ENCODE measurements at places on chromosomes 11 and 22.
A peak's percentile ranks its signal among the peaks of the same experiment; 100 is the strongest.

GRCh38 chr11:13215149-13215548, 62.4 kb upstream of the BMAL1 start:
- DNase-seq, result no peak

GRCh38 chr11:36777311-36777710, 179.3 kb upstream of the RAG2 start:
- no peak for DNase-seq

DNA sequence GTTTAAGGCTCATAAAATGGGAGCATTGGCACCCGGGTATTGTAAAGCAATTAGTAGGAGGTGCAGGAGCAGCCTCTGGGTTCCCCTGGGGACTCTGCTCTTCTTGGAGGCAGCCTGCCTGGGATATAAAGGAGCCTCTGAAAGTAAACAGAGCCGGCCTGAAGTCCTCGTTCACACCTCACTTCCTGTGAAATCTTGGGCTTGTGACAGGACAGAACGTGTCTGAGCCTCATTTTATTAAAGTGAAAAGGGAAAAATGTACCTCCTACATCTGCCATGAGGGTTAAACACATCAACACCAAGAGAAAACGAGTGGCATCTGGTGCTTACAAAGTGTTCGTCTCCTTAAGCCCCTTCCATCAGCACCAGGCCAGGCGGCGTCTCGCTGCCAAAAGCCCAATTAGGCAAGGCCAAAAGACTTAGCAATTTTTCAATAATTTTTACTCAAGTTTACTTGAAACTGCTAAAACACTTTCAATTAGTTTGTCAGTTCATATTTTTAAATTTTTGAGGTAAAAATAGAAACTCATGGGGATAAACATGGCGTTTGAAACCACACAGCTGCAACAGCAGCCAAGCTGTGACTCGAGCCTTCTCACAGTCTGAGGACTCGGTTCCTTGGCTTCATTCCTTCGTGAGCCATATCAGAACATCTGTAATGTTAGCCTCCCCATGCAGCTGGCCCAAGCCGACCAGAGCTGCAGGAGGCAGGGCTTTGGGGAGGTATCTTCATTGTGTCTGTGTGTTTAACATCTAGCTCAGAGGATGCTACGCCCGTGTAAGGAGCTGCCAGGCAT, 33.6 kb downstream of the MAP6 start:
- no peak for DNase-seq

GRCh38 chr22:28594797-28595462, 84.7 kb downstream of the TTC28 start:
- peak; percentile 76 for DNase-seq

DNA sequence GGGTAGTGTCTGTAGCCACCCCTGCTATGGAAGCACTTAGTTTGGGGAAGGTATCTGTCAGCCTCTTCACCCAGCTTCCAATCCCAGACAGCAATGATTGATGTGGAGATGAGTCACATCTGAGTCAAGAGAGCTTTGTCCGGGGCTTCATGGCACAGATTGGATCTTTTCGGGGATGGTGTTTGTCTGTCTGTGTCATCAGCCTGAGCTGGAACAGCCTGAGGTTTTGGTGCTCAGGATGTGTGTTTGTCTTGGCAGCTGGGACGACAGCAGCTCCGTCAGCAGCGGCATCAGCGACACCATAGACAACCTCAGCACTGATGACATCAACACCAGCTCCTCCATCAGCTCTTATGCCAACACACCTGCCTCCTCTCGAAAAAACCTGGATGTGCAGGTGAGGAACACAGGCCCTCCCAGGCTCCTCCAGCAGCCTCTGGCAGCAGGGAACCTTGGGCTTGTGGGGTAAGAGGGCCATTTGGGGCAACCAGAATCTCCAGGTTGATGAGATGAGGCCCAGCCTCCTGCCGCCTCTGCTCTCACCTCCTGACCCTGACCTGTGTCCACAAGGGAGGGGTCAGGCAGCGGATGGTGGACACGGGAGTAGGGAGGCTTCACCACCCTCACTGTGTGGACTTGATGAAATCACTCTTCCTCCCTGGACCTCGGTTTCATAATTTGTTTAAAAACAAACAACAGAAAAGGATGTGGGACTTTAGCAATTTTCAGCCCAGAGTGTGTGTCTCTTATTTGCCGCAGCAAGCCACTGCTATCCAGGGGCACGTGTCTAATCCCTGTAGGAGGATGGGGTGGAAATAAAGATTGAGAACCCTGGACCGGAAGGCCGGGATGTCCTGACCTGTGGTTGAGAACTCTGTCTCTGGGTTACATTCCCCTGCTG, 124.3 kb downstream of the DBX1 start:
- DNase-seq, result no peak

- DNase-seq, result no peak
Observed at GRCh38 chr11:19679952-19680828, 32.4 kb upstream of the NAV2 start.

- DNase-seq, result no peak
Observed at GRCh38 chr22:32811788-32812545, 10.5 kb downstream of the TIMP3 start.

DNA sequence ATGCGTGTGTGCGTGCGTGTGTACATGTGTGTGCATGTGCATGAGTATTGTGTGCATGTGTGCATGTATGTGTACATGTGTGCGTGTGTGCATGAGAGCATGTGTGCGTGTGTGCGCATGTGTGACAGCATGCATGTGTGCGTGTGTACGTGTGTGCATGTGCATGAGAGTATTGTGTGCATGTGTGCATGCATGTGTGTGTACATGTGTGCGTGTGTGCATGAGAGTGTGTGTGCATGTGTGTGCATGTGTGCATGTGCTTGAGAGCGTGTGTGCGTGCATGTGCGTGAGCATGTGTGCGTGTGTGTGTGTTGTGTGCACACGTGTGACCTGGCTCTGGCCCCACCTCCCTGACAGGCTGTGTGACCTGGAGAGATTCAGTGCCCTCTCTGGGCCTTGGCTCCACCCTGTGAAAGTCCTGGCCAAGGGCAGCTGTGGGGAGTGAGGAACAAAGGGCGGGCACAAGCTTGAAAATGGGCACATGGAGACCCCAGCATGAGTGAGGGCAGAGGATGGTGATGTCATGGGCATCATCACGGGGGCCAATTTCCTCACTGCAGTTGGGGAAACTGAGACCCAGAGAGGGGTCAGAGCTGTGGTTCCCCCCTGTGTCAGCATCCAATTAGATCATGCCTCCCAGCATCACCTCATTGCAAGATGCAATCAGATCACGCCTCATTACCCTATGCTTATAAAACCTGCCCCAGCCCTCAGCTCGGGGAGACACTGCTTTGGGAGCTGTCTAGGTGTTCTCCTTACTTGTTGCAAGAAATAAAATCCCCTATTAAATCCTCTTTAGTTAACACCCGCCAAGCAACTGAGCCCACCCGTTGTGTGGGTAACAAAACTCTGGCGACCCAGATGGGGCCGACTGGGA, 658 bp downstream of the ACY3 start:
- no peak for DNase-seq

DNA sequence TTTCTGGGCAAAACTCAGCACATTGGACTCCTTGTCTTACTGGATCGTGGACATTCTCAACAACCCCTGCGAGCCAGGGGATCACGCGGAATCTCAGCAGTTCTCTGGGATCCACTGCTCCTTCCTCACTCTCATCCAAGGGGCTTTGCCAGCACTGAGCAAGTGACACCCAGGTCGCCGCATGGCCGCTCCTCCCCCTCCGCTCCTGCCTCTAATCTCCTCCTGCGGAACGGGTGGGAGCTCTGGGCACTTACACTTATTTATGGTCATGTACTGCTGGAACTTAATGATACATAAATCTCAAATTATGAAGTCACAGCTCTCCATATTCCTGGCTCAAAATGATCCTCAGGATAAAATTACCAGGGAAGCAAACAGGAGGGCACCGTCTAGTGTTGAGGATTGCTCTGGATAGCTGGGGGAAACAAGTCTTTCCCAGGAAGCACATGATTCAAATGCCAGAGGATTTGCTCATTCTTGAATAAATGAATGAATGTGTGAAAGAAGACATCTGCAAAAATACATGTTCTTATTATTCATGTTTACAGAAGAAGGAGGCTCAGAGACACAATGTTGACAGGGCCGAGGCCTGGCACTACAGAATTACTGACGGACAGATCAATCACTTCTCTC, 1077.3 kb downstream of the TBC1D22A start:
- DNase-seq, result no peak

DNA sequence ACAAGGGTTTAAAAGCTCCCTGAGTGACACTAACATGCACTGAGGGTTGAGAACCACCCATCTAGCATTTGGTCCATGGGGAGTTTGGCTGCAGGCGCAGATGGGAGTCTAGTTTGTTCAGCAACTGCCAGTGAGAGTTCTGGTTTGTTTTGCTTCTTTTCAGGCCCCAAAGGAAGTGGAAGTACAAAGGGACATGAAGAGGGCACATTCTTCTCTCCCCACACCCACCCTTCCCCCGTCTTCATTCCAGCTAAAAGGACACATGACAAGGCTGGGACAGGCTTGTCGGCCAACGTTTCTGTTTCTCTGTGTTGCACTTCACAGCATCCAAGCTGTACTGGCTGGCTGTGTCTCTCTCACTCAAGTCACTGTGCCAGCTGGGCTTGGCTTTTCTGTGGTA, 8.2 kb upstream of the ENDOD1 start:
- no peak for DNase-seq

DNA sequence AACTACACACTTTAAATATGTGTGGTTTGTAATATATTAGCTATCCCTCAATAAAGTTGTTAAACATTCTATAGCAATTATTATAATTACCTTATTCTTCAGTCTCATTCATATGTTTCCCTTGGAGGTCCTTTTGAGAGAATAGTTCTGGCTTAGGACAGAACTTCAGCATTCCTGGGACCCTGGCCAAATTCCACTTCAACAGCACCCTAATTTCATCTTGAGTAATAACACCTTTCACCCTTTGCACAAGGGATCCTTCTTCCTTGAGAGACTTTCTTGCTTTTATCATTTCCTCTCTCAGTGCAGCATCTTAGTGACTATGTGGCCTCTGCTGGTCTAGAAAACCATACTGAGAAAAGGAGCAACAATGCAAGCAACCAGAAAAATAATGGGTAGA, 255.9 kb downstream of the C11orf87 start:
- no peak for DNase-seq

- no peak for DNase-seq
Observed at GRCh38 chr11:23924226-23924625, 572.6 kb upstream of the LUZP2 start.

Measured in SK-N-MC (cell line).